Astrocyte of the spinal cord (primary cell): ENCODE measurements at places on chromosomes 1 and 21.

DNA sequence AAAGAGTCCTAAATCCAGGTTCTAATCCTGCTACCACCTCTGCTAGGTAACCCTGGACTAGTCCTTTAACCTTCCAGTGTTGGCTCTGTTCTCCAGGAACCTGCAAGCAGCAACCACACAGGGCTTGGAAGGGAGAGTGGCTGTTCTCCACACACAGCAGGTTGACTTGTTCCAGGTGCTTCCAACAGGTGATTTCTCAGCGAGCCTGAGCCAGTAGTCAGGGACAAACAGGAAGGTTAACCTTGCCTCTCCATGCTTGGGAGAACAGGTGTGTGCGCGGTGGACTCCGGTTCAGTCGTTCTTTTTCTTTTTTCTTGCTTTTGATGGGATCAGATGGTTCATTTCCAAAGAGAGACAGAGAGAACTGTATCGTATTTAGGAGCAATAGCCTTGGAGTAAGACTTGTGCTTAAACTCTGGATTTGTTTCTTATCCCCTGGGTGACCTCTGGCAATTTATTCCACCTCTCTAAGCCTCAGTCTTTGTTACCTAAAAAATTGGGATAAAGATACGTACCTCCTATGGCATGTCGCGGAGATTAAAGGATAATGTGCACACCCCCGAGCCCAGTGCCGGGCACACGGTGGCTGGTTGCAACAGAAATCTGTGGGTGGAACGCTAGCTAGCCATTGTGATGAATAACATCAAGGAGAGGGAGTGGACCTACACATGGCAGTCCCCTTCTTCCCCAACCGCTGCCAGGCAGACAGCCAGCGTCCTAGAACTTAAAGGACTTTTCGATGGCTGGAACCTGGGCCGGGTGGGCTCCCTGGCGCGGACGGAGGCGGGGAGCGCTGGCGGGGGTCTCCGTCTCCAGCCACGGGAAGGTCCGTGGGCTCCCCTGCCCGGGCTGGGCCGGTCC, 583 bp upstream of the CACHD1 start:
- DNase-seq, result peak; percentile 9

DNA sequence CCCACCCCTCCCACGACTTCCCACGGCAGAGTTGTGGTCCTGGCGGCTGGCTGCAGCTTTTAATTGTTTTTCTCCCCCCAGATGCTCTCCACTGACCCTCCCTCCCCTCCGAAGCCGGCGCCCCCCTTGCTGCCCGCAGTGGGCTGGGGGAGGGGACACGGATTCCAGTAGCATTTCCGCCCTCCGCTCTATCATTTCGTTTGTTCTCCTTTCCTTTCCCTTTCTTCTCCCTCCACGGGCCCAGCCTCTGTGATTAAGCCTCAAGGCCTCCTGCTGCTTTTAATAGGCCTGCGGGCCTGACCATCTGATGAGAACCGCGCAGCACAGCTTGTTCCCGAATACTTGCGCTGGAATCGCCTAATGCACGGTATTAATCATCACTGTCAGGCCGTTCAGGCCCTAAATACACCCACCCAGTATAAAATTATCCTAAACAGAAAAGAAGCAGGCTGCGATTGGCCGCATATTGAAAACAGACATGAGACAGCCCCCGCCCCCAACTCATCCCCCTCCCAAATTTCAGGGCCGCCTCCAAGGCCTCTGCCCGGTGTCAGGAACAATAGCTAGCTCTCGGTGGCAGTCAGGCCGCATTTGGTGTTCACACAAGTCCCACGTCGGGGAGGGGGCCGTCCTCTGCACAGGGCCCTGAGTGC, 102.0 kb upstream of the ARHGEF16 start:
- peak; percentile 89 for DNase-seq

DNA sequence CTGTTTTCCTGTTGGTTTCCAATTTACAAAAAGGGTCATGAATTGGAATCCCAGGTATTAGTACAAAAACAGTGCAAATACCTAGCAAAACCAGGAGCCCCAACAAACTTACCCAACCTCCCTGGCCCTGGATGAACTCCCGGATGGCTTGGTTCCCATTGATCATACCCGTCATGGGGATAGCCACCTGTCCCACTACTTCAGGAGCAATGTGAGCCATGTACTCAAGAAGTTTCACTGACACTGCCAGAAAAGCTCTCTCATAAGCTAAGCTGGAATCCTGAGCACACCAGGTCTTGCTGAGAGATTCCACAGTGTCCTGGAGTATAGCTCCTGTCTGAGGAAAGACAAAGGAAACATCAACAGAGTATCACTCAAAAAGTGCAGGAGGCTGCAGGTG, 5.7 kb downstream of the BCL2L15 start:
- no peak for DNase-seq

DNA sequence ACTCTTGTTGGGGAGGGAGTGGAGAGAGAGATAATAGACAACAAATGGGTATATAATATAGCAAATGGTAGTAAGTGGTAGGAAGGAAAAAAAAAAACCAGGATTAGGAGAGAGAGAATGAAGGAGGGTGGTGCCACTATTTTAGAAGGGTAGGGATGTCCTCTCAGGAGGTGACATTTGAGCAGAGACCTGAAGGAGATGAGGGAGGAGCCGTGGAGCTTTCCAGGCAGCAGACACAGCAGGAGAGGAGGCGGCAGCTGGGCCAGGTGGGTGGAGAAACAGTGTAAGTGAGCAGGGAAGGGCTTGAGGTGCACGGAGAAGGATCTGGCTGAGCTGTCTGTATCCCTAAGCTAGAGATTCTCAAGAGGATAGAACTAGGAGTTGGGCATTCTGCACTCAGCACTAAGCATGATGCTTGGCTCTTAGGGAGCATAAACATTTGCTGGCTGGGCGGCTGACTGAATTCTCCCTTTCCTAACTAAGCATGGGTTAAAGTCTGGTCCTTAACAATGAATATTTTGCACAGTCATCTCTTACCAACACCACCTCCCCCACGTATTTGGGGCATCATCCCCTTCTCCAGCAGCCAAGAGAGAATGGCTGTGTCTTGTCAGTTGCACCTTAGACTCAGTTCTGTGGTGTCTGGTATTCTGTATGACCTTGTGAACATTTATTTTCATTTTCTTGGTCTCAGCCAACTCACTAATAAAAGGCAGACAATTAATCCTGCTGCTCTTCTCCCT, 27.6 kb upstream of the SARS1 start:
- no peak for DNase-seq

DNA sequence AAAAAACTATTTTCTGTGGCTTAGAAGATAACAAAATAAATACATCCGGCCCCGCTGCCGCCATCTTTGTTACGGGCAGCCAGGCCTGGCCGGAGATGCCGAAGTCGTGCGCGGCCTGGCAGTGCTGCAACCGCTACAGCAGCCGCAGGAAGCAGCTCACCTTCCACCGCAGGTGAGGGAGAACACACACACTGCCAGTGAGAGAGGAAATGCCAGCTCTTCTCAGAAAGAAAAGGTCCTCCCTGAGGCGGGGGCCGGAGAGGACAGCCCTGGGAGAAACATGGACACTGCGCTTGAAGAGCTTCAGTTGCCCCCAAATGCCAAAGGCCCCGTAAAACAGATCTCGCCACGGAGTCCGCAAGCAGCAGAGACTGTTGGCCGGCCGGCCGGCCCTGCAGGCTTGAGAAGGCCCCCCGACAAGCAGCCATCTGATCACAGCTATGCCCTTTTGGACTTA, 323.2 kb downstream of the AMY1C start:
- DNase-seq, result no peak

GRCh38 chr1:178743801-178744200, 18.8 kb downstream of the RALGPS2 start:
- no peak for DNase-seq

- no peak for DNase-seq
These were observed 115.8 kb downstream of the PTPRC start for GRCh38 chr1:198754670-198755069.

DNA sequence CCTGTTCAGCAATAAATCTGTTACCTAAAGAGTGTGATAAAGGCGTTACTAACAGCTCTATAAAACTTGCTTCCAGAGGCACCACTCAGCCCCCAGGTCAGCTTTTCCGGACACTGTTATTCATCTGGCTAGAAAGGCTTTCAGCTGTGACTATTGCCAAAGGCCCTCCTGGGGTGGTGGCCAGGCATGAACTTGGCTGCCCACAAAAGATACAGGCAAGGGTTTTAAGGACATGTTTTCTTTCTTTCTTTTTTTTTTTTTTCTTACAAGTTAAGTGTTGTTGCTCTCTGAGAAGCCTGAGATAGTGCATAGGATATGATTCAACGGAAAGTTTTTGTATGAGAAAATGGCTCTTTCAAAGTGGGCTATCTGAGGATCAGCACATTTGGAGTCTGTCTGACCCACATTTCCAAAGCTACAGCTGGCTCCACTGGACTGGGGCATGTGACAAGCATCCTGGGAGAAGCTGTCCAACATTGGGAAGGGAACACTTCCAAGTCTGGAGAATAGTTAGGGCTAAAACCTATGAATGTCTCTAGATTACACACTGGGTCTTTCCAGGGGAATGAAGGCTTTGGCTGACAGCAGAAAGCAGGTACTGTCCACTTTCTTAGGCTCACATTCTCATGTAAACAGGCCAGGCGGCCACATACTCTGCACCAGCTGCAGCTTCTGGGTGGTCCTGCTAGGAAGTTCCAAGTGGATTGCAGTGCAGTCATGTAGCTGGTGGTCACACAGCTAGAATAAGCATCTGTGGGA, 639.7 kb downstream of the LMO4 start:
- peak; percentile 85 for DNase-seq

GRCh38 chr1:47405697-47406096, 10.4 kb upstream of the FOXE3 start:
- no peak for DNase-seq

- no peak for DNase-seq
These were observed at the start of gene ANGPTL3 for GRCh38 chr1:62597281-62597680. TSS of gene ANGPTL3 (plus strand) at chr1:62597520. CDS start at chr1:62597567, 47 bp downstream.

GRCh38 chr1:221612047-221612777, 129.7 kb downstream of the DUSP10 start:
- peak; percentile 88 for DNase-seq

DNA sequence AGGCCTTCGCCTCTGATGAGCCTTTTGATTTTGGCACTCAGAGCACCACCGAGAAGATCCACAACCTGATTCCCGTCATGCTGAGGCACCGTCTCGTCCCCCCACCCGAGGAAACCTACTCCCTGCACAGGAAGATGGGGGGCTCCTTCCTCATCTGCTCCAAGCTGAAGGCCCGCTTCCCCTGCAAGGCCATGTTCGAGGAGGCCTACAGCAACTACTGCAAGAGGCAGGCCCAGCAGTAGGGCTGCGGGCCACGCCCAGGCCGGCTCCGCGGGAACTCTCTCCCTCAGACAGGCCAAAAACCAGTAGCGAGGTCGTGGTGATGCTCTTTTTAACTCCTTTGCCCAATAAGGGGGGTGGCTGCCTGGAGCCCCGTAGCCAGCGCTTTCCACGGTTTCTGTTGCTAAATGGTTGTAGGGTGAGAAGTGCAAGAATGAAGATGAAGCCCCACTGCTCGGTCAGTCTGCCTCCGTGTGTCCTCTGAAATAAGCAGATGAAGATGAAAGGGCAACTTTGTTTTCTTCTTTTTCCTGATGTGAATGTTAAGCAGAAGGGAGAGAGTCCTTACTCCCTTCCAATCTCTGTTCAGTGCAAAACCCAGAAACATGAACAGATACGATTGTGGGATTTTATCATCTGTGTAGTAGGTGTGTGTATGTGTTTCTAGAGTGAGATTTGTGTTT, 46.5 kb downstream of the COQ8A start:
- no peak for DNase-seq

GRCh38 chr1:21232044-21232443, 55.3 kb upstream of the EIF4G3 start:
- peak; percentile 50 for DNase-seq

GRCh38 chr1:110495926-110496600, 22.9 kb downstream of the KCNA10 start:
- DNase-seq, result peak; percentile 74

GRCh38 chr1:3069491-3070308, 697 bp downstream of the PRDM16 start:
- peak; percentile 65 for DNase-seq

DNA sequence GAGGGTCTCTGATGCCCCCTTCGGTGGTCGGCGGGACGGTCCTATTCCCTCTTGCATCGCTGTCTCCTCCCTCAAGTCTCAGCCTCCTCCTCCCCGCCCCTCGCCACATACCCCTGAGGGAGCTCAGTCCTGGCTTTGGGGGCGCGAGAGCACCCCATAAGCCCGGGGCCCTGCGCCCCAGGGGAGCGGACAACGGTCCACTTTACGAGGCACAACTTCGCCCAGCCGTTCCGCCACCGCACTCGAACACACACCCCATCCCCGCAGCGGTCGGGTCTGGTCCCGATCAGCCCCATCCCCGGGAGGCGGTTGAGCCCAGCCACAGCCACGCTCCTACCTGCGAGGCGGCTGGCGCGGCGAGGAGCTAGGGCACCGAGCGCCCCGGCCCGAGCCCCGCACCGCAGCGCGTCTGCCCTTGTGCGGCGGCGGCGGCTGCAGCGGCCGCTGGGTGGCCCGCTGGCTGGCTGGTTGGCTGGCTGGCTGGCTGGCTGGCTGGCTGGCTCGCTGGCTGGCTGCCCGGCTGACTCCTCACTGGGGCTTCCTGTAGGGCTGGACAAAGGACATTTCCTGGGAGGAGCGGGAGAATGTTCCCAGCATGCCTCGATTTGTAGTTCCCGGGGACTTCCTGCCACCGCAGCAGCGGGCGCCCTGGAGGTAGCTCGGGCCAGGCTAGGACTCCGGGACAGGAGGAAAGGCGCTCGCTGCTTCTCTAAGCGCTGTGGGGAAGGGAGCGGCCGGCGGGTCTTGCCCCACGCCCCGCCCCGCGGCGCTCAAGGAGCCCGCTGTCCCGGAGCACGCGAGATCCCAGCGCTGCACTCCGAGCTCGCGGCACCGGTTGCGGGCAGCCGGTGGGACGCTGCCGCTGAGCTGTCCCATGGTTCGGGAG, at the start of gene ZNF697:
TSS of gene ZNF697 (minus strand) at position 533 of the 886 bp plus-strand sequence. CDS start 22,166 bp downstream, outside the sequence.
- peak; percentile 98 for DNase-seq

DNA sequence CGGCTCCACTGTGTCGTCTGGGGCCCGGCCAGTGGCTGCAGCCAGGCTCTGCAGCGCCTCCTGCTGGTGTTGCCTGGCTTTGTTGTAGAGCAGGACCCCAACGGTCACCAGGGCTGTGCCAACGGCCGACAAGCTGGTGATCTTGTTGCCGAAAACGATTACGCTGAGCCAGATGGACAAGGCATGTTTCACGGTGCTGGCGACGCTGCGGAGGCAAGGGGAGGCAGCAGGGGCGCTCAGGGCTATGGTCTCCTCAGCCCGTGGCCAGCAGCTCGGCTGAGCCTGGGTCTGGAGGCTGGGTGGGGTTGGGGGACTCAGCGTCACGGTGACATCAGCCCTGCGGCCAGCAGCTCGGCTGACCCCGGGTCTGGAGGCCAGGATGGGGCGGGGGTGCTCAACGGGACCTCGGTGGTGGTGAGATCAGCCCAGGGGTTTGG, 7.0 kb upstream of the CDK11B start:
- no peak for DNase-seq

- DNase-seq, result no peak
These were observed 24.6 kb downstream of the RUNX1 start for GRCh38 chr21:35024513-35024912.

DNA sequence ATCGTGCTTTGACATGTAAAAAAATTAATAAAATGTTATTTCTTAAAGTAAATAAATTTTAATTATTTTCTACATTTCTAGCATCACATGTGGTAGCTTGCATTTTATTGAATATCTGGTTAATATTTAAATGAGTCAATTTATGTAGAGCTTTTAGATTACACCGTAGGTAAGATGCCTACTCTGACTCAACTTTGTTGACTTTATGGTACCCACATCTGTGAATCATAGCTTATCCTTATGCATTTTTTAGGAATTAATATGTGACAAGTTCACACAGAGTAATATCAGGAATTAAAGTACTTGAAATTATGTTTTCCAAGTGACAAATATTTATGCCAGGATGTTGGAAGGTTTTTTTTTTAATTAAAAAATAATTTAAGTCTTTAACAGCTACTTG, 120.7 kb downstream of the LEPR start:
- DNase-seq, result no peak
